ENCODE measurements at places on chromosomes 3 and 15. TPM values are rescaled to one million over a fixed set of nuclear protein-coding genes. Genes with fewer than 3 reads are reported as not detected.

ZPLD1 gene
- total RNA-seq, result 0.08 TPM

TMEM266 gene
- total RNA-seq, result not detected

TTLL13 gene
- 0.61 TPM for total RNA-seq

CIDEC gene
- total RNA-seq, result 6.6 TPM

DIS3L gene
- total RNA-seq, result 33.5 TPM

CLDN18 gene
- not detected for total RNA-seq

CCDC54 gene
- not detected for total RNA-seq

LTK gene
- 0.13 TPM for total RNA-seq

KCNH8 gene
- total RNA-seq, result not detected

LRTM1 gene
- not detected for total RNA-seq

IGSF10 gene
- 0.49 TPM for total RNA-seq

FBXL22 gene
- total RNA-seq, result 0.19 TPM

CXCR6 gene
- total RNA-seq, result not detected

GCSAM gene
- total RNA-seq, result not detected

CHST14 gene
- total RNA-seq, result 16.9 TPM

GABRR3 gene
- not detected for total RNA-seq

CGNL1 gene
- 1.5 TPM for total RNA-seq

TRIM42 gene
- total RNA-seq, result not detected

UROC1 gene
- not detected for total RNA-seq

C3orf22 gene
- total RNA-seq, result not detected

CASR gene
- not detected for total RNA-seq

STARD5 gene
- total RNA-seq, result 1.5 TPM

GPR62 gene
- not detected for total RNA-seq

HRG gene
- not detected for total RNA-seq

CORO2B gene
- 3.8 TPM for total RNA-seq

WDR72 gene
- 7.0 TPM for total RNA-seq

WDR76 gene
- 13.2 TPM for total RNA-seq

NECTIN3 gene
- 27.5 TPM for total RNA-seq

CHDH gene
- total RNA-seq, result 1.8 TPM

RNF168 gene
- 3.5 TPM for total RNA-seq

GTF2E1 gene
- total RNA-seq, result 12.0 TPM

ALPK3 gene
- total RNA-seq, result 0.11 TPM

SLC12A1 gene
- total RNA-seq, result not detected

ERC2 gene
- total RNA-seq, result not detected

GOLGA8G gene
- total RNA-seq, result not detected

SAXO2 gene
- 3.3 TPM for total RNA-seq

SOX14 gene
- total RNA-seq, result not detected

EOMES gene
- 1.4 TPM for total RNA-seq

CD276 gene
- 83.1 TPM for total RNA-seq

CHRFAM7A gene
- 6.7 TPM for total RNA-seq

STXBP5L gene
- total RNA-seq, result not detected

Data from A549 treated with RU486 at 1 μM for 4 hours (cell line).